Cardiac muscle cell (in vitro differentiated cells and primary cell): ENCODE measurements at places on chromosomes 12 and 14.
A peak's percentile ranks its signal among the peaks of the same experiment; 100 is the strongest.

- no peak for DNase-seq
Observed at GRCh38 chr12:118237052-118237665, 101.2 kb downstream of the PEBP1 start.

DNA sequence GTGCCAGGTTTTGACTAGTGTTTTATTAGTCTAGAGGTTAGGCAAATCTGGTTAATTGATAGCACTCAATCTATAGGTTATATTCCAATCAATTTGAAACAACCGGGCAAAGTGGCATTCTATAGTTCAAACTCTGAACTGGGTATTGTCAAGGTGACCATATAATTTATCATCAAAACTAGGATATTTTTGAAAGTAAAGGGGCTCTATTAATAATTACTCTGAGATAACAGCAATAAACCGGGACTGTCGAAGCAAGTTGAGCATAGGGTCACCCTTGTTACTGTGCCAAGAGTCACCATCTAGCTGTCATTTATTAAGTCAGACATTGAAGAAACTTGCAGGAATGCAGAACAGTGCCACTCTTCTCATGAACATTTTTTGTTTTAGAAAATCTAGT lies 321.2 kb downstream of the RAD51B start:
- DNase-seq: no peak

GRCh38 chr14:100715803-100716202 lies 10.9 kb upstream of the DLK1 start:
- no peak for DNase-seq

DNA sequence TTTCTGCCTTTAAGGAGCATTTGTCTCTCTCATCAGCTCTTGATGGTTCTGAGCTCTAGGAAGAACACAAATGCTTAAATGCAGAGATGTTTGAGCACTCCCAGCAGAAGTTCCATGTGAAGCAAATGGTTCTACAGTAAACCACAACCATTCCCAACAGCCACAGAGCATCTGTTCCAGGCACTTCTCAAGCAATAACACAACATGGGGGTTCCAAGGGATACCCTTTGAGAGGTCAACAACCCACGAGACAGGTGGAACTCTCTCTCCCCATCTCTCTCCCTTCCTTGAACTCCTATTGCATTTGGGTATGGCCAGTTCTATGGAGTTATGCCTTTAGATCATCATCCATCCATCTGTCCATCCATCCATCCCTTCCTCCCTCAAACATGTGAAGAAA lies 5.2 kb upstream of the COL2A1 start:
- DNase-seq: no peak

DNA sequence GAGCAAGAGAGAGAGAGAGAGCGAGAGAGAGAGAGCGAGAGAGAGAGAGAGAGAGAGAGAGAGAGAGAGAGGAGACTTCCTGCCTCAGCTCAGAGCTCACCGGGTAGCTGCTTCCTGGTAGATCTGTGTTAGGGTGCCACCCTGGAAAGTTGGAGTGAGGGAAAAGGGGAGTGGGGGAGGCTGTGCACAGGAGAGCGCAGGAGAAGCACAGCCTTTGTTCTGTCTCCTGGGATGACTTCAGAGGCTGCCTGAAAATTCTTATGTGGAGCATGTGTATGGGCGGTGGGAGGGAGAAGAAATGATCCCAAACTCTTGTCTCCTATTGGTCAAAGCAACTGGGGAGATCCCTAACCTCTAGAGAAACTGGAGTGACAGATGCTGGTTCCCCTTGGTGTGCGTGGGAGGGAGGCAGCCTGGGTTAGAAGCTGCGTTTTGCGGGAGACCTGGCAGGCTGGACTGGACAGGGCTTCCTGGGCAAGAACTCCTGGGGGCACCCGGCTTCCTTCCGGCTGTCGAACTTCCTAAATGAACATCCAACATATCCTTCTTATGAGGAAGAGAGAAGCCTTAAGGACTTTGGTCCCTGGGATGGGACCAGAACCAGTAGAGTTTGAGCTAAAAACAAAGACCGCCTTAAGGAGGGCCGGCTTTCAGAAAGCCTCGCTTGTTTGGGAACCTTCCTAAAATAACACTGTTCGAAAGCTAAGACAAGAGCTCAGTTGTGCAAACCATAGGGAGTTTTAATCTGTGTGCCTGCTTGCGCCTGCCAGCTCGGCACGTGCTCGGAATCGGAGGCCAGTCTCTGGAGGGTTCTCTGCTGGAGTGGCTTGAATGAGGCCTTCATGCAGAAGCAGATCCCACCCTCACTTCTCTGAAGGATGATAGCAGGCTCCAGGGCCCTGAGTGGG lies 30.4 kb upstream of the BEGAIN start:
- DNase-seq: no peak

DNA sequence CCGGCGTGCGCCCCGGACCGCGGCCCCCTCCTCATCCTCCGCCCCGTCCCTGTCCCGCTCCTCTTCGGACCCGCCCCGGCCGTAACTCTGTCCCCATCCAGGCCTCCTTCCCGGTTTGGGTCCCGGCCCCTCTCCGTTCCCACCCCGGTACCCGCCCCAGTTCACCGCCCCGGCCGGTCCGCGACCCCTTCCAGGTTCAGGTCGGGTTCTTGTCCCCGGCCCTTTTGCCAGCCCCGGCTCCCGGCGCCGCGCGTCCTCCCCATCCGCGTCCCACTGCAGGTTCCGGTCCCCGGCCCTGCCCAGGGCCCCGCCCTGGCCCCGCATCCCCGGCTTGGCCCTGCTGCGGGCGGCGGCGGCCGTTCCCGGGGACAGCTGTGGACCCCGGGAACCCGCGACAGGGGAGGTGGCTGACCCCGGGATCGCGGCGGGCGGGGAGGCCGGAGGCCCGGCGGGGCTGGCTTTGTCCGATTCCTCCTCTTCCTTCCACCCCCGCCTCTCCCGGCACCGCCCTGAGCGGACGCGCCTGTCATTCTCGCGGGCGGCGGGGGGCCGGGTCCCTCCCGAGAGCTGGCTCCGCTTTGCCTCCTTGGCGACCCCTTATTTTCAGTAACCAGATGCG lies 601 bp downstream of the KLC1 start:
- DNase-seq: peak; percentile 11

- no peak for DNase-seq
Observed at GRCh38 chr12:11555743-11556625, 93.5 kb upstream of the ETV6 start.

DNA sequence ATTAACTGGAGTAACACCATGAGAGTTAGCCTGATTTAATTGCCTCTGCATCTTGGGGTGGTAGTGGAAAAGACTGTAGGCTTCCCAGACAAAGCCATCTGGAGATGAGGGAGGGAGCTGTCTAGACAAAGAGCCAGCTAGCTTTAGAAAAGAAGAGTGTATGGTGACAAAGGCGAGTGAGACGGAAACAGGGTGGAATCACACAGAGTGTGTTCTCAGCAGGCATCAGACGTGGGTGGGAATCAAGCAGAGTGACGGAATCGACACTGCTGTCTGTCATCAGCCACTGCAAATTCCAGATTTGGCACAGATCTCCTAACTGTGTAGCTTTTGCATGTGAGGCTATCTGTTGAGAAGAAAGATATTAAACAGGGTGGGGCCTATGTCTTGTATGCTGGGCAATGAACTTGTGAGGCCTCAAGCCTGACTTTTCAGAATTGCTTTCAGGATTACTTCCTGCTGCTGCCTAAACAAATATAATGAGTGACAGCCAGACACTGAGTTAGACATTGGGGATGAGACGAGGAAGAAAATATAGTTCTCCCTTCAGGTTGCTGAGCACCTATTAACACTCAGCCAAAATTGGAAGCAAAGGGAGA lies 236.5 kb upstream of the GRIP1 start:
- DNase-seq: no peak

- no peak for DNase-seq
Observed at GRCh38 chr14:98940693-98941437, 331.1 kb downstream of the BCL11B start.

- no peak for DNase-seq
Observed at GRCh38 chr12:66573605-66574004, 105.3 kb downstream of the GRIP1 start.
